ENCODE measurements at places on chromosomes 5 and 9. TPM values are rescaled to one million over a fixed set of nuclear protein-coding genes. Genes with fewer than 3 reads are reported as not detected.

- no peak for DNase-seq
Observed at GRCh38 chr9:32524892-32525708, 896 bp downstream of the RIGI start.

DNA sequence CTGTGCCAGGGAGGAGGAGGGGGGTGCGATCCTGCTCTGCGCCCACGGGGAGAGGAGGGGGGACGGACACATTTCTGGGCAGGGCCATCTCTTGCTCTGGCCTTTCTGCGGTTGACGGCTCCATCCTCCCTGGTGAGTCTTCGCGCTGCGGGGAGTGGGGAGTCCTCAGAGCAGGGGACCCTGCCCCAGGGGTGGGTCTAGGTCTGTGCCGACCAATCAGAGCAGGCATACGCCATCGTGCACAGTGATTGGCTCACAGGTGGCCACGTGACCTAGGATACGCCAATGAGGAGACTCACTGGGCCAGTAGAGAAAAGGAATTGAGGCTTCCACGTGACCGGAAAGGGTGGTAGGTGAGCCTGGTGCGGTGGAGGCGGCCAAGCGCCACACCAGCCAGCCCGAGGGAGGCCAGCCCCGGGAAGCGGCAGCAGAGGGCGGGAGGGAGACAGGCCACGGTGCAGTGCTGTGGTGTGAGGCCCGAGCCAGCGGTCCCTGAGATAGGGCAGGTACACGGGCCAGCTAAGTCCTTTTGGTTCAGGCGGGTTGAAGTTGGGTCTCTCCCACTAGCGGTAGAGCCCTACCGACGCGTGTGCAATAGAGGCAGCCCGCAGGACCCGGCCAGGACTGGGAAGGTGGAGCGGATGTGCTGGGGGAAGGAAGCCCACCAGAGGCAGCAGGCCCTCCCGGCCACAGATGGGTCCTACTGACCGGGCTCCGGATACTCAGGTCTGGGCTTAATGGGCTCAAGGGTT is 65.2 kb upstream of the RNF130 start:
- no peak for DNase-seq

DNA sequence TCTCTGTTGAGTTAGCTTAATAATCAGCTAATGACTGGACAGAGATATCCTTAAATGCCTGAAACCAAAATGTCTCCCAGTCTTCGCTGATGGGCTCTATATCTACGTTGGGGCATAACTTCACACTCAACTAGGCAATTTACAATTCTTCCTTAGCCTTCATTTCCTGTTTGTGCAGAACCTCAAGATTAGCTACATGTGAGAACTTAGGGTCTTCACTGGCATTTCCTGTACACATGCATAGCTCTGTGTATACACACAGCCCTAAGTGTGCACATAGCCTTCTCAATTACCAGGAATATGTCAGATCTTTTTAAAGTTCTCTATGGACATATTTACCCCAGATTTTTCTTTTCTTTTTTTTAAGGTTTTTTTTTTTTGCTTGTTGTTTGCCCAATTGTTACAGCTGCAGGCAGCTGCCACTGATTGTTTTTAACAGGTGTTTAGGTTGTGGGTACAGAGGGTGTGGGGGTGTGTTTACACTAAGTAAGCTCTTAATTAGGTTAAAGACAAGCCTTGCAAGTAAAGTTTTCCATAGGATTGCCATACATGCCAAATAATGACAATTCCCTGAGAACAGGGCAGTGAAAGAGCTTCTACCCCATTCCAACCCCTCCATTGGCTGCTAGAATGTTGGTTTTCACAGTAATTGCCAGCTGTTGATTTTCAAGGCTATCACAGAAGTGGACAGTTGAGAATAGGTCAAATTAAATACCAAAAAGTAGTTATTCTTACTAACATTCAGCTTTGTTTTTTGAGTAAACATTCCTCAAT is 441.0 kb downstream of the TLE4 start:
- DNase-seq: no peak

GRCh38 chr5:15074651-15075050 is 203.1 kb upstream of the ANKH start:
- no peak for DNase-seq

- DNase-seq: no peak
Observed at GRCh38 chr9:89657765-89658164, 53.0 kb downstream of the GADD45G start.

GRCh38 chr5:77560677-77561263 is 68.7 kb upstream of the WDR41 start:
- peak; percentile 38 for DNase-seq

DNA sequence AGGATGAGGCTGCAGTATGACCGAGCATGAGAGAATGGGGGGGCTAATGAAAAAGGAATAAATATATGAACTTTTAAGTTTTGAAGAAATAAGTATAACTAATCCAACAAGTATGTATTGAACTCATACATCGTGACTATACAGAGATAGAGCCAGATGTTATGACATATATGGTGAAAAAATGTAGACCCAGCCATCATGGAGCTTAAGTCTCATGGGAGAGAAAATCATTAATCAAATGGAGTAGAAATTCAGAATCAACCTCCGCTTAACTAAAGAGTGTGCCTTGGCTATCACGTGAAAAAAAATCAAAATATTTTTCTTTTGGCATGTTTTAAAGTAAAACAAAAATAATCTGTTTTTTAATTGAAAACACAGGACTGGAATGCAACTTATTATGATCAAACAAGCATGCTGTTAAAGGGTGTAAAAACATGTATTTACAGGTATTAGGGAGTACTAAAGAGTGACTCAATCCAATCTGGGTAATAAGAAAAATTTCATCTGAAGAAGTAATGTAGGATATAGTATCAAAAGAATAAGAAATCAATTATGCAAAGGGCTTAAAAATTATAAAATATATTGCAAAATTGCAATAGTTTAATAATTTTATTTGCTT is 868.5 kb upstream of the NUDT12 start:
- no peak for DNase-seq

- no peak for DNase-seq
Observed at GRCh38 chr5:91146230-91146629, 236.9 kb downstream of the ARRDC3 start.

DNA sequence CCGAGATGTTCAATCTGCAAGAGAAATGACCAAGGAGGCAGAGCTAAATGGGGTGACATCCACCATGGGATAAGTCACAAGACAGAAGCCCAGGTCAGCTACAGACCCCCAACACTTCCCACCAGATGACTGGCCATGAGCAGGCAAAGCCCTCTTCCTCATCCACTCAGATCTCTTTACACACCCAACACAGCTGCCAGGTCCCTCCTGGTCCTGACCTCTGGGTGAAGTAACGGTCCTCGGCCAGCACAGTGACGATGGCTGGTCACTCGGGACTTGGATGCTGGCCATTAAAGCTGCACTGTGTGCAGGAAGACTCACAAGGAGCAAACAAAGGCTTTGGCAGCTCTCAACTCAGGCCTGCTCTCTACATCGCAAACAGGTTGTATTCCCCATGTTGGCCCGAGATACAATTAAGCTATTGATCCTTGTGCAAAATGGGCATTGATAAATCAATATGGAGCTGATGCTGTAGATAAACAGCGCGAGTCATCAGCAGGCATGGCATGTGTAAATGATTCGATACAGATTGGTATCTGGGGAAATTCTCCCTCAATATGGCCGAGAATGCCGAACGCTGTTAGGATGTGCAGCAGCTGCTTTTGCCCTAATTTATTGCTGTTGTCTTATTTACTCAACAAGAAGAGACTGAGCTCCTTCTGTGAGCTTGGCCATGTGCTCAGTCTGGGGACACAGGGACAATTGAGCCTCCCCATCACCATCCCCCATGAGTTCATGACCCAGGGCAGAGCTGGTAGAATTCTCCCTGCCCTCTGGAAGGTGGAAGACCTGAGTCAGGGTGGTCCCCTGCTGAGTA is 98.7 kb downstream of the C5orf15 start:
- DNase-seq: no peak

DNA sequence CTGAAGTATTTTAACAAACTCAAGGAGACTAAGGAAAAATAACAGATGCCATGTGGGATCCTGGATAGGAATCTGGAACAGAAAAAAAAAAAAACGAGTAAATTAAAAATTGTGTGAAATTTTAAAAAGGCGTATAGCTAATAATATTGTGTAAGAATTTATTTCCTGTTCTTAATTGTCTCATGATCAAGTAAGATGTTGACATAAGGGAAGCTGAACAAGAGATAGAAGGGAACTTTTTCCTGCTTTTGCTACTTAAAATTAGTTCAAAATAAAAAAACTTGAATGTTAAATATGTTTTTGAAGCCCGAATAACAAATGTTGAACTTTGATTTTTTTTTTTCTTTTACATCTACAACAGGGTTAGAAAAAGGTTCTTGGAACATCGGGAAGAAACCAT is 10.5 kb downstream of the SNAPC3 start:
- DNase-seq: no peak

DNA sequence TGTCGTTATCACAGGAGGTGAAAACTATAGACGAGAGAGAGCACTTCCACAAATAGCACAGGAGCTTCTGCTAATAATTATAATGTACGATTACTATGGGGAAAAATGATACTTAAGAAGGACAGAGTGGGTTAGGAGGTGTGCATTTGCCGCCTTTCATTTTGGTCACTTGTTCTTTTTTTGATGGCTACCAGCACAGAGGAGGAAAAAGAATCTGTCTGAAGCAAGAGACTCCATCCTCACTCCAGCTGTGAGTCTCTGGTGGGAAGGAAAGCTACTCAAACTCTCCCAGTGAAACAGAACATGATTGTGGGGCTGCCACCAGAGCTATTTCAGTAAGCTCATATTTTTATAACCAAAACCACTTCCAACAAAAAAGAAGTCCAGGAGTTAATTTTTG is 270.4 kb upstream of the TMEM161B start:
- no peak for DNase-seq

DNA sequence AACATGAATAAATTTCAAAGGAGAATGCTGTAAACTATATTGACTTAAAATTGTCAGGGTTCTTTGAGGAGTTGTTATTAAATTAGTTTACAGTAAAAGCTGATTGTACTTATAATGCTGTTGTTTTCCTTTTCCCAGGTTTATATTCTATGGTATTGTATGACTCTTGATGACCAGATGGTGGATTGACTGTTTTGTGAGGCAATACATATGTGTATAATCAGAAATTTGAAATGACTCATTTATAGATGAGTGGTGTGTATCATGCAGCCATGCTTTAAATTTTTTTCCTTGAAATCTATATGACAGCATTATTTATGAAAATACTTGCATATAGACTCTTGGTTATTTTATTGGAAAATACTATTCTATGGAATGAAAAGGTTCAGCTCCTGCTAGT is 195.3 kb downstream of the CNTLN start:
- no peak for DNase-seq

DNA sequence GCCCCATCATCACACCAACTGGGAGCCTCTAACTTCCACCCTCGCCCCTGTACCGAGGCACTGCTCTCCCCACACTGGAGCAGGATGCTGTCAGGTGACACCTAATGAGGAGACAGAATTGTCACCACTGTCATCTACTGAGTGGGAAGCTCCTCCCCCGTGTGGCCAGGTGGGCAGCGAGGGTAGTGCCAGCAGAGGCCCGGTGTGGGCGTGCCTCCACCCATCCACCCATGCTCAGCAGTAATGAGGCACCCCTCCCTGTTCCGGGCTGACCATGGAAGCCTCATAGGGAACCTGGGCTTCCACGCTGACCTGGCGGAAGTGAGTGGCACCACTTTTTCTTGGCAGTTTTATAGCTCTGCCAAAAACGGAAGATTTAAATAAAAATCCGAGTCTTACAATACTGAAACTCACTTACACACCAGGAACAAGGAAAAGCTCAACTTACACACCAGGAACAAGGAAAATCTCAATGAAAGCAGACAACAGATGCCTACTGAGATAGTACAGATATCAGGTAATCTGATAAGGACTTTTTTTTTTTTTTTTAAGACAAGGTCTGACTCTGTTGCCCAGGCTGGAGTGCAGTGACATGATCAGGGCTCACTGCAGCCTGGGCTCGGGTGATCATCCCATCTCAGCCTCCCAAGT is 30.6 kb upstream of the ASS1 start:
- DNase-seq: no peak

- DNase-seq: no peak
Observed at GRCh38 chr5:104305602-104306001, 743.0 kb upstream of the NUDT12 start.

PAX5 gene
- 0.39 TPM for total RNA-seq

PCDHGB6 gene
- total RNA-seq: 0.23 TPM

TAF11L5 gene
- not detected for total RNA-seq

PPIC gene
- total RNA-seq: 45.8 TPM

SYK gene
- 0.28 TPM for total RNA-seq

CATSPER3 gene
- 0.69 TPM for total RNA-seq

All from Panc1 (cell line).